Motor neuron (in vitro differentiated cells): ENCODE measurements at places on chromosomes 4 and X.

- ATAC-seq: no peak
These were observed 151.1 kb upstream of the ADGRL3 start for GRCh38 chr4:61049018-61049417.

- no peak for ATAC-seq
These were observed 143.3 kb upstream of the GUCY1A1 start for GRCh38 chr4:155523358-155523757.

- peak; percentile 54 for ATAC-seq
These were observed 23.7 kb downstream of the SULT1E1 start for GRCh38 chr4:69836287-69836686.

- no peak for ATAC-seq
These were observed 137.5 kb downstream of the PALLD start for GRCh38 chr4:168634276-168634802.

GRCh38 chr4:32427566-32427965 is 1707.4 kb downstream of the PCDH7 start:
- no peak for ATAC-seq

GRCh38 chr4:186762361-186762760 is 38.7 kb upstream of the FAT1 start:
- no peak for ATAC-seq
